ENCODE measurements at places on chromosomes 4 and X.

- peak; percentile 66 for DNase-seq
Observed at GRCh38 chr4:151688003-151688784, 72.6 kb downstream of the GATB start.

DNA sequence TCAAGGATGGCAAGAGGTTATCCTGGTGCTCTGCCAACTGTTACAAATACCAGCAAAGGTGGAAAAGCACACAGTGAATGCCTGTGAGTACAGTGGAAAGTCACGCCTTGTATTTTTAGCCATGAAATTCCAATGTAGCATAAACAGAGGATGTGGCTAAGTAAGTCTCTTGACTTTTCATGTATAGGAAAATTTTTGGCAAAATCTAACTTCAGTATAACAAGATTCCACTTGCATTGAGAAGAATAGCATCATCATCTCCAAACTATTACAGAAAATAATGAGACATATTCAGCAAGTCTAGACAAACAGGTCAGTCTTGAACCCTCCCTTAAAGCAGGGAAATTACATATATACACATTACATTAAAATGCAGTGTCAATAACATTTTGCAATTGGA, 7.9 kb downstream of the SLC10A6 start:
- DNase-seq, result no peak

GRCh38 chr4:138409670-138410069, 167.5 kb upstream of the SLC7A11 start:
- DNase-seq, result no peak

DNA sequence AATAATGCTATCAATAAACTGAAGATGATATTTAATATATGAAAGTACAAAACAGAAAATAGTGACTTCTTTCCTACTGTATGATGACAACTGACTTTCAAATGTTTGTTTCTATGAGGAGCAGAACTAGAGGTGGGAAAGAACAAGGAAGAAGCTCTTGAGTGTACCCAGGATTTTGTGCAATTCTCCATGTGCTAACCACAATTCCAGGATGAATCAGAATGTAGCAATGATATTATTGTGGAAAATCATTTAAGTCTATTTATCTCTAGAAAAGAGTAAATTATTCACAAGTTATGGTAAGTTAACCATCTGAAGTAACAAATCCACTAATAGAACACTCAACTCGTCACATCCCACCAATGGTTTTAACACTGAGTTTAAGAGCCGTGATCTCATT, 324.1 kb upstream of the EMCN start:
- no peak for DNase-seq

DNA sequence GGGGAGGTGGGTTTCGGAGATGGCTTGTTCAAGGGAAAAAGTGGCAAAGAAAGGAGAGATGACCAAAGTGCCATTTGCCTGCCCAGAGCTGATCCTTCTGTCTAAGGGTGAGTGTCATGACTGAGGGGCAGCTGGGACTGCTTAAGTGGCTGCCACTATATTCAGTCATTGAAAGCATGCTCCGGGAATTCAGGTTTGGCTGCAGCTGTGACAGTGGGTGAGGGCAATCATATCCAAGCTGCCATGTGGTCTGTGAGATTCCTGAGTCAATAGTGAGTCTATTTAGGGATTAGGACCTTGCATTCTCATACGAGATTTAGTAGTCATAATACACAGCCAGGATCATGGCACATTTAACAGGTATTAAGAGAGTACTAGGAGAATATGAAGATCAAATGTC, 138.8 kb upstream of the BANK1 start:
- no peak for DNase-seq

DNA sequence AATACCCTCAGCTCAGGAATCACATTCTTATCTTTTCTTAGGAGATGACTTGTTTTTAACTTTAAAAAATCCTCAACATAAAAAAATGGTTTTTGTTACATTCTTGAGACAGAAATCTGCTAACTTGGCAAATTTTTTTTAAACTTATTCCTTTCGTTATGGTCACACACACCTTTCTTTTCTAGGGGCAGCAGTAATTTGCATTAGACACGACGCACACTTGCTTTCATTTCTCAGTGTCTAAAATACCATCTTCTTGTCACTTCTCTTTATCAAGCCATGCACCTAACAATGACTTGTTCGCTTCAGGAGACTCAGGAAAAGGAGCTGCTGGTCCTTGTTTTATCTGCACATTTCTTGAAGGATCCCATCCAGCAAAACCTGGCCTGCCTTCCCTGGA, 112.6 kb upstream of the TBL1X start:
- no peak for DNase-seq

GRCh38 chr4:169070895-169071218, 60.8 kb upstream of the CBR4 start:
- no peak for DNase-seq

- peak; percentile 95 for DNase-seq
Observed at GRCh38 chr4:129583868-129584267, 487.9 kb downstream of the C4orf33 start.

DNA sequence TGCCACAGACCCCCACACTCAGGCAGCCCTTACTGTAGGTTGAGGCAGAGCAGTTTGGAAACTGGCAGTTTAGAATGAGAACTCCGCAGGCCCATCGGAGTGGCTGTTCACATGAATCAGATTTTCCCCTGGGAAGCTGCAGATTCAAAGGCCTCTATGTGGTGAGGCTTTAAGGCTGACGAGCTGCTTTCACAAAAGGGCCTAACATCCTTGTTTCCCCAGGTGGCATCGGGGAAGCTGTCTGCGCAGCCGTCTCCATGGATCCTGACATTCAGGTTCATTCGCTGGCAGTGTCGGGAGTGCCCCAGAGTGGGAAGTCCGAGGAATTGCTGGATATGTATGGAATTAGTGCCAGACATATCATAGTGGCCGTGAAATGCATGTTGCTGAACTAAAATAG, 33.7 kb downstream of the TKTL1 start:
- DNase-seq, result no peak

- no peak for DNase-seq
Observed at GRCh38 chr4:76233529-76233928, 18.0 kb upstream of the FAM47E start.

DNA sequence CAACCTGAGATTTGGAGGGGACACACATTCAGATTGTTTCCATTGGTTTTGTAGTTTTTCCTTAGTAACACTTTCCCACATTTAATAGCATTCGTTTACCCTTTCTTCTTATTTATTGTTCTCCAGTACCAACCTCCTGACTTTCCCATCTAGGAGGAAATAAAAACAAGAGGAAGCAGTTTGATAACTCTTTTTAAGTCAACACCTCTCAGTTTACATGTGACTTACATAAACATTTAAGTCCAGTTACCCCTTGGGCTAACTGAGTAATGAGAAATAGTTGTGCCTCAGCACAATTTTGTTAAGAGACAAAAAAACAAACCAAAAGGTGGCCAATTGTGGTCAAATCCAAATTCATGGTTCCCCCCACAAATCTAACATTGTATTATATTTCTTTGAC, 34.8 kb downstream of the PHOX2B start:
- DNase-seq, result no peak

- DNase-seq, result no peak
Observed at GRCh38 chr4:126752126-126752525, 880.6 kb upstream of the INTU start.

DNA sequence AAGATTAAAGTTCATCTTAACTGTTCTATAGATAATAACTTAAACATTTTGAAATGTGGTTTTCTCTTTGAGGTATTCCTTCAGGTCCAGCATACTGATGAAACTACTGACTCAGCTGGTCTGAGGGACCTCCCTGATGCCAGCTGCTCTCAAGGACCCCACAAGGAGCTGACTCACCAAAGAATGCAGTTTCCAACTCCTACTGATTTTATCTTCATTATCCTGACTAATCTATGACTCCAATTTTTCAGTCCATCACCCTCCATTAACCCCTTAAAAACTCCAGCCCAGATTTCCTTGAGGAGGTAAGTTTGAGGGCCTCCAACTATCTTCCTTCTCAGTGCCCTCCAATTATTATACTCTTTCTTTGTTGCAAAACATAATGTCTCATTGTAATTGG, 1.4 kb upstream of the UGT2B4 start:
- DNase-seq, result peak; percentile 96

DNA sequence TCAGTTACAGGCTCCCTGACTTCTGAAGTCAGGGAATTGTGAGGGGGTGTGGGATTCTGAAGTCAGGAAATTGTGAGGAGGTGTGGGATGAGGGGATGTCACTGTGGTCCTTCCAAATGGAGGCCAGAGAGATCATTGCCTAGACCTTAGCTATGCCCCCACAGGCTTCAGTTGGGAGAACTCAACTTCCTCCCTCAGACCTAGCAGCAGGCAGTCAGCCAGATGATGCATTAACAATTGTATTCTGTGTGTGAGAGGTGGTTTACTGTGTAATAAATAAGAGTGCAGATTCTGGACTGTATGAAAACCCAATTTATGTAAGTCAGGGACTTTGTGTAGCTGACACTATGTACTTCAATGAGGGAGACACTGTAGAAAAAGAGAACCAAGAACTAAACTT, 65.7 kb downstream of the FREM3 start:
- DNase-seq, result no peak

DNA sequence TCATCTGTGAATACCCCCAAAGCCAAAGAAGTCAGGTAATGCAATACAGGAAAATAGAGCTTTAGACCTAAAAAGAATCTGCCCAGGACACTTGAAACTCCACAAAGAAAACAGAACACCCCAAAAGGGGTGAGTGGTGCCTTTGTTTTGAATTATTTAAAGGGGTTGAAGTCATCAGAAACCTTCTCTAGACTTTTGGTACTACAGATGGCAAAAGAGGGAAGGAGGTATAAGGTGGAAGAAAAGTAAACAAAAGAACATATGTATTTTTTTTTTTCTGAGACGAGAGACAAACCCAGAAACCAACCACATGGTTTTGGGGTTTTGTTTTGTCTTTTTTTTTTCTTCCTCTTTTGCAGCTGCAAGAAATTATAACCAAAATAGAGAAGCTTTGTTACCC, 1477.8 kb downstream of the C4orf33 start:
- no peak for DNase-seq

DNA sequence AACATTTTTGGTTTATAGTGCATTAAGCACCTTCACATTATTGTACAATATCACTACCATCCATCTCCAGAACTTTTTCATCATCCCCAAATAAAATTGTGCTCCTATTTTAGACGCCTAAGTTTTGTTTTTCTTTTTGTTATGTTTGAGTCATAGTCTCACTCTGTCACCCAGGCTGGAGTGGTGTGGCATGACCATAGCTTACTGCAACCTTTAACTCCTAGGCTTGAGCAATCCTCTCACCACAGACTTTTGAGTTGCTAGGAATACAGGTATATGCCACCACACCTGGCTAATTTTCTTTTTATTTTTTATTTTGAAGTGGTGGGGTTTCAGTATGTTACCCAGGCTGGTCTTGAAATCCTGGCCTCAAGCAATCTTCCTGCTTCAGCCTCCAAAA, 33.9 kb downstream of the PRSS12 start:
- DNase-seq, result no peak

GRCh38 chr4:104868533-104868932, 278.1 kb upstream of the TET2 start:
- DNase-seq, result no peak

DNA sequence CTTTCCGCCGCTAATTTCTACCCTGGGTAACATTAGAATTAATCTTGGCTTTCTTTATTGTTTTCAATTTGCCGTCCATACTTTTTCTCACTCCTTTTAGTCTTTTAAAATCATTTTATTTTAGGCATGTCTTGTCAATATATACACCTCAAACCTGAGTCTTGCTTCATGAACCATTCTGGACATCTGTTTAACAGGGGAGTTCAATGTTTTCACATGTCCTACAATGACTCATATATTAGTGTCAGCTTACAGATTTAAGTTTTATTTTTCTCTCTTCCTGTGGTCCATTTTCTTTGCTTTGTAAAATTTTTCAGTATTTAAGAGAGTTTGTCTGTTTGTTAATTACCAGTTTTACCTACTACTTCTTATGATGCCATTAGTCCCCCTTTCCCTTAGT, 89.5 kb downstream of the LCORL start:
- DNase-seq, result peak; percentile 6

DNA sequence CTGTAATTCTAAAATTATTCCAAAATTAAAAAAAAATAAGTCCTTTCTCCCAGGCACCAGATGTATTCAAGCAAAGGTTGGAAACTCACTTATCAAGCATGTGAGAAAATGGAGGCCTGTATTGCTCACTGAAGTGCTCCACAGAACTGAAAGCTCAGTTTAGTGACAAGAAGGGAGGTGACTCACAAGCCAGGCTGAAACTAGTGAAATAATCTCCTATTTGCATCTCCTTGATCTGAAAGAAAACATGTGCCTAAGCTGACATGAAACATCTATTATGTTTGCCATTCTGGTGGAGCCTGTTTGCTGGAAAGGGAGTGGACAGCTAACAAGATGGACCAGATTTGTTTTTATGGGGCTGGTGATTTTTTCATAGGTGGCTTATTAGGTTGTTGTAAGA, 54.0 kb upstream of the AMELX start:
- DNase-seq, result peak; percentile 44

GRCh38 chrX:19893727-19894126, 6.3 kb upstream of the SH3KBP1 start:
- peak; percentile 33 for DNase-seq

GRCh38 chr4:14434483-14434882, 567.8 kb upstream of the CPEB2 start:
- no peak for DNase-seq

GRCh38 chr4:110361921-110362320, 114.0 kb upstream of the ENPEP start:
- DNase-seq, result peak; percentile 92

GRCh38 chrX:154401045-154401799, 3.0 kb downstream of the RPL10 start:
- peak; percentile 40 for DNase-seq

- peak; percentile 96 for DNase-seq
Observed at GRCh38 chrX:13377550-13377934, 57.7 kb upstream of the ATXN3L start.

DNA sequence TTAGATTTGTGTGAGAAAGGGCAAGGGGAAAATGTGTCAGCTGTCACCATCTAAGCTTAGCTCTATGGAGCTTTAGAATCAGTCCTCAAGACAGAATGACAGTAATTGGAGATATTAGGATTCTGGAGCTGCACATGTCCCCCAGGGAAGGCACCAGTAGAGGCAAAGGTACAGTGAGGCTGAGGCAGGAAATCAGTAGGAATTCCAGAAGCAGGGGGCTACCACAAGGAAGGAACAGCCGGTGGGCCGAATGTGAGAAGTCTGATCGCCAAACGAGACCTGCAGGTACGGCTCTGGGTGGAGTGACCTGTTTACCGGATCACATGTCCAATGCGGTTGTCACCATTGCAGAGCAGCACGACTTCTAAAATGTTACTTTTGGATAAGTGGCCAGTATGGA, 52.6 kb downstream of the RNF150 start:
- DNase-seq, result no peak

GRCh38 chr4:76968937-76969336, 19.4 kb downstream of the SEPTIN11 start:
- no peak for DNase-seq

DNA sequence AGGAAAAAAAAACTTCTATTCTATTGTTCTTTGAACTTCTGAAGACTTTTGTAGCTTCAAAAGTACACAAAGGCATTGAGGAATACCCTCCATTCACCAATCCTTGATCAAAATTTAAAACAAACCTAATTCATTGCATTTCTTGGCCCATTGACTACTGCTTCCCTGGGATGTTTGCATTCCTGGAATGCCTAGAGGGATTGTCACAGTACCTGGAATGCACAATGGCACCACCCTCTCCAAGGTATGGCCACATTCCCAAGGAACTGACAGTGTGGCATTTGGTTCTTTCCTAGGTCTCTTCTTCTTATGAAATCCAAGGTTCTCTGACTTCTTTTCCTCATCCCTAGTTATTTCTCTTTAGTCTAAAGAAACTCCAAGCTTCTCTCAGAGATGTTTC, 600.7 kb downstream of the CCSER1 start:
- DNase-seq, result peak; percentile 5

GRCh38 chr4:67928546-67928945, 34.7 kb downstream of the TMPRSS11A start:
- DNase-seq, result no peak

- peak; percentile 2 for DNase-seq
Observed at GRCh38 chrX:113906168-113906567, 677.7 kb upstream of the HTR2C start.
